ENCODE measurements at places on chromosomes 4 and X. TPM values are rescaled to one million over a fixed set of nuclear protein-coding genes. Genes with fewer than 3 reads are reported as not detected.

GRCh38 chr4:123952530-123953274 lies 556.1 kb downstream of the SPRY1 start:
- no peak for DNase-seq

DNA sequence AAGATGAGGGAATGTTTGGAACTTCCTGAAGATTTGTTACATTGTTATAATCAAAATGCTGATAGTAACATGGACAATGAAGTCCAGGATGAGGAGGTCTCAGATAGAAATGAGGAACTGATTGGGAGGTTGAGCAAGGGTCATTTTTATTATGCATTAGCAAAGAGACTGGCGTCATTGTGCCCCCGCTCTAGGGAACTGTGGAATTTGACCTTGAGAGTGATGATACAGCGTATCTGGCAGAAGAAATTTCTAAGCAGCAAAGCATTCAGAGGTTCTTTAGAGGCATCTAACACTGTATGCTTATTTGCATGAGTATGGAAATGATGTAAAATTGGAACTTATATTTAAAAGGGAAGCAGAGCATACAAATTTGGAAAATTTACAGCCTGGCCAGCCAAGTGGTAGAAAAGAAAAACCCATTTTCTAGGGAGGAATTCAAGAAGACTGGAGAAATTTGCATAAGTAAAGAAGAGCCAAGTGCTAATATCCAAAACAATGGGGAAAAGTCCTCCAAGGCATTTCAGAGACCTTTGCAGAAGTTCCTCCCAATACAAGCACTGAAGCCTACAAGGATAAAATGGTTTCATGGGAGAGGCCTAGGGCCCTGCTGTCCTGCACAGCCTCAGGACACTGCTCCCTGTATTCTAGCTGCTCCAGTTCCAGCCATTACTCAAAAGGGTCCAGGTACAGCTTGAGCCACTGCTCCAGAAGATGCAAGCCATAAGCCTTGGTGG lies 483.0 kb upstream of the NDST4 start:
- no peak for DNase-seq

- DNase-seq: no peak
Observed at GRCh38 chrX:8981723-8982122, 52.2 kb downstream of the FAM9B start.

The HTRA3 gene
- 0.82 TPM for total RNA-seq

The DDIT4L gene
- total RNA-seq: 0.41 TPM

The TRPC5OS gene
- total RNA-seq: not detected

The CLDN34 gene
- total RNA-seq: not detected

The MAB21L2 gene
- total RNA-seq: under 0.01 TPM

The COL25A1 gene
- 14.7 TPM for total RNA-seq

The ADH1B gene
- not detected for total RNA-seq

The TMEM47 gene
- total RNA-seq: 42.4 TPM

Measured in frontal cortex (tissue), 4 donors.